ENCODE measurements at places on chromosomes 4 and X.

DNA sequence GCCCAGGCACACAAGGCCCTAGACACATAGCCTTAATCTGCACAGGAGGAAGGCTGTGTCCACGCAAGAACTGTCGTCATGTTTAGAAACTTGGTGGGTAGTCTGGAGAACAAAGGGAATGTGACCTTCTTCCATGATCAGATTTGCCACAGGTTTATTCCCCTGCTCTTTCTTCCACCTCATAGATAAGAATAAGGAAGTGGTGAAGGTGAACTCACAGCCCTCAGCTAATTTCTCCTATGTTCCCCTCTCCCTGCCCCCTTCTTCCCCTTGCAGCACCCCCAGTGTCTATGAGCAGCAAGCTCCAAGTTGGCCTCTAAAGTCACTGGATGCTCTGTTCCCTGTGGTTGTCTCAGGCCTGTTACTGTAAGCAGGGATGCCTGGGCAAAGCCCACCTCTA is 39.8 kb upstream of the LAS1L start:
- DNase-seq, result no peak

DNA sequence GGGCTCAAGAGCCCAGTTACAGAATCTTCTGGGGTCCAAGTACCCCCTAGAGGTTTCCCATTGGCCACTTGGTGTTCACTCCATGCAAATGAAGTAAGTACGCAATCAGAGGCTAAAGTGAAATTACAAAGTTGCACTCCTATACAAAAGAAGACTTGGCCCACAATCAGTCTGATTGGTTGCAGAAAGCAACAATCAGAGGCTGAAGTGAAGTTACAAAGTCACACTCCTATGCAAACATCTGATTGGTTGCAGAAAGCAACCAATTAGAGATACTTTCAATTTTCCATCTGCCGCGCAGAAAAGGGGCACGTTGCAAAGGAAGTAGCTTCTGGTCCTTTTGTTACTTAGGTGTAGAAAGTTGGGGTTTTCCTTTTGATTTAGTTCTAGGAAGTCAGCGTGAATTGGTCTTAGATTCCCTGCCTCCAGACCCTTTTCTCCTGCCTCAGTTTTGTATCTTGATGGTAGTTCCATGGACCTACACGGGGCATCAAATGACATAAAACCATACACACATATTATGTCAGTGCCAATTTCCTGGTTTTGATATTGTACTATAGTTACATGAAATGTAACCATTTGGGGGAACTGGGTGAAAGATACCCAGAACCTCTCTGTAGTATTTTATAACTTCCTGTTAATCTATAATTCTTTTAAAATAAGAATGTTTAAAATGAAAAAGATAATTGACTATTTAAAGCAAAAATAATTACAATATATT is 12.4 kb upstream of the PIN4 start:
- DNase-seq, result peak; percentile 10

DNA sequence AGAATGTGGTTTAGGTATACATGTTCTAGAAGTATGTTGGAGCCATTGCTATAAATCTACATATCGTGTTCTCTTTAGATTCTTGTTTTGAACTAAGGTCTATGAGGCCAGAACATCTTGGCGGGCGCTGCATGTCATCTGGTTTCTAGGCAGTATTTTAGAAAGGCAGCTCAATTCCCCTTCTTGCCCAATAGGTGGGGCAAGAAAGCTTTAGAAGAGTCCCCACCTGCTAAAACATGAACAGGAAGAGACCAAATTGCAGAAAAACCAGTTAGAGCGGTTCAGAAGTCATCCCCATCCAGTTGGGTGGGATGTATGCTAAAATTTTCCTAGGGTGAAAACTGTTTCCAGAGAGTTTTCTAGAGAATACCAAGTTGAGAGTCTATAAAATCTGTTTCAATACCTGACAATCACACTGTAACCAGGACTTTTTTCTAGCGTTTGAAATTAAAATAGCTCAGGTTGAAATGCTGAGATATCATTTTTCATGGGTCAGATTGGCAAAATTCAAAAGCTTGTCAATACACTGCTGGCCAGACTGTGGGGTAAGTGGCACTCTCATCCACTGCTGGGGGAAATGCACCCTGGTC is 17.5 kb upstream of the SH3KBP1 start:
- no peak for DNase-seq

DNA sequence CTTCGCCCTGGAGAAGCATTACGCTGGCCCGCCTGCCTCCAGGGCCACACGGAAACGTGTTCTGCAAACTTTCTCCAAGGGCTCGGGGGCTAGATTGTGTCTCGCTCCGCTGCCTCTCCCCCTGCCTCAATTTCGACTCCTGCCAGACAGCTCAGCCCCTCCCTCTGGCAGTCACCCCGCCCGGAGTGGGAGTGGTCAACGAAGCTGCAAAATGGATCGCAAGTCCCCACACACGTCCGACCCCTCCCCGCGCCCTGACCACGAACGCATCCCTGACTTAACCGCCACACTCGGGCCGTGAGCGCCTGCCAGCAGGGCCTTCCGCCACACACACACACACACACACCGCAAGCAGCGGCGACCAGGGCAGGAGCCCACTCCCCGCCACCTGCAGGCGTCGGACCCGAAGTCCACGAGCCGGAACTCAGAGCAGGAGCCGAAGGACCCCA is 47.0 kb upstream of the NKAP start:
- DNase-seq, result no peak

DNA sequence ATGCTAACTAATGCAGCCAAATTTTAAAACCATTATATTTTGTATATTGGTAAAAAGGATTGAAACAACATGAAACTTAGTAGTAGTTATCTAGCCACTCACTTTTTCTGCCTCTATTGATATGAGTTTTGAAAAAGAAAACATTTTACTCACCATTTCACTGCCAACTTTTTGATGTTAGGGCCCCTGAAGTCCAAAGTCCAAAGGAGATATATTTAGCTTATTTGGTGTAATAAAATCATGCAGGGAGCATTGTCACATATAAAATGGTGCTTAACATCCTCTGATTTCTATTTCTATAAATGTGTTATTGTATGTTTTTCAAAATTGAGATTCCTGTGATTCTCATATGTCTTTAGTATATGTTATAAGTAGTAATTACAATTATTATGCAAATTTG is 24.5 kb upstream of the CXCL3 start:
- no peak for DNase-seq

DNA sequence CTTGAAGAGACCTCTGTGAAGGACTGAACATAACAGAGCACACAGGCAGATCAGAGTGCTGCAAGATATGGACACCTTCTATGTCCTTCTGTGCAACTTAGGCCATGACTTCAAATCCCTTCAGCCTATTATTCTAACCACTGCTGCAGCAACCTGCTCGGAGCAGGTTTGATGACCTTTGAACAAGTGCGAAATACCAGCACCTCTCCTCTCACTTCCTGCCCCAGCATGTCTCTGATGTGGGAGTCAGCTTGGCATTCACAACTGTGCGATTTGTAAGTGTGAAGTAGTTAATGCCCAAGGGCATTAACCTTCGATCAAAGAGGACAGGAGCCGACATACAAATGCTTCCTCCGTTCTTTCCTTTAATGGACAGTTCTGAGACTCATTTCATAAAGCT is 1.6 kb upstream of the EXOC1 start:
- DNase-seq, result peak; percentile 21

GRCh38 chrX:149040873-149041535 is 464.1 kb downstream of the IDS start:
- no peak for DNase-seq

- DNase-seq, result no peak
Measured at GRCh38 chr4:150224896-150225591, 146.8 kb downstream of the DCLK2 start.

DNA sequence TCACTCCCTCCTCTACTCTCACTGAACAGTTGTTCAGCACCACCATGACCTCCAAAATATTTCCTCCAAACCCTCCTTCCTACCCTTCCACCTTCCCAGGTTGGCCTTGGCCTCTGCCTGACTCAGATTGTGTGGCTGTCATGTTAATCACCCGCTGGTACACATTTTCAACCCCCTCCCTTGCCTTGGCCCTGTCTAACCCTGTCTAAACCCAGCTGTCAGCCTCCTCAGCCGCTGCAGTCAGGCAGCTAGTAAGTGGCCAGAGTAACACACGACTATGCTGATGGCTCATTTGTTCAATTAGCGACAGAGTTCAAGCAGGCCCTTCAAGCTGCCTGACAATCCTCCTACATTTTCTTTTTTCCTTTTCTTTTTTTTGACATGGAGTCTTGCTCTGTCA is 18.0 kb downstream of the ING2 start:
- no peak for DNase-seq

DNA sequence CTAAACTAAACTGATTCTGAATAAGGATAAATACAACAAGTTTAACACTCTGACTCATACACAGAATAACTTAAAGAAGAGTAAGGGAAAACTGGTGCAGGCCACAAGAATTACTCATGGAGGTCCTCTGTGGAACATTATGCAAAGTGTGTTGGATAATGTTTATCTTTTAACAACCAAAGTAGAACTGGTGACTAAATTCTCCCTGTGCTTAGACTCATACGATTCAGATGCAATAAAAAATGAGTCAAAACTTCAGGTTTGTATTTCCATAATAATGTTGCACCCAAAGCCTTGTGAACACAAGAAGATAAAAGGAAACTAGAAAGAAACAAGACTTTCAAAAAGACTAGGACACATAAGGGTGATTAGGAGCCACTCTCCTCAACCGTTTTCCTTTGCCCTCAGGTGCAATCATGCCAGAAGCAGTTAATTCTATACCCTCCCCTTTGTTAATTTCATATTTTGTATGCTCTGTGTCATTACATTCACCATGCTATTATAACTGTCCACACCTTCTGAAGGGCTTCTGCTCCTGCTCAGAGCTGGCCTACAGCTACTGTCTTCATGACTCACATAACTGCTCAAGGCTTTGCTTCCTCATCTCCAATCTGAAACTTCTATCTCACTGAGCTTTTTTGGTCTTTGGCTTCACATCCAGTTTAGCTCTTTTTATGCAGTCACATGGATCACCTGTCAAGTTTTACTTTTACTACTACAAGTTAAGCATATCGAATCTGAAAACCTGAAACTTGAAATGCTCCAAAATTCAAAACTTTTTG is 60.2 kb downstream of the KCNIP4 start:
- DNase-seq, result no peak

DNA sequence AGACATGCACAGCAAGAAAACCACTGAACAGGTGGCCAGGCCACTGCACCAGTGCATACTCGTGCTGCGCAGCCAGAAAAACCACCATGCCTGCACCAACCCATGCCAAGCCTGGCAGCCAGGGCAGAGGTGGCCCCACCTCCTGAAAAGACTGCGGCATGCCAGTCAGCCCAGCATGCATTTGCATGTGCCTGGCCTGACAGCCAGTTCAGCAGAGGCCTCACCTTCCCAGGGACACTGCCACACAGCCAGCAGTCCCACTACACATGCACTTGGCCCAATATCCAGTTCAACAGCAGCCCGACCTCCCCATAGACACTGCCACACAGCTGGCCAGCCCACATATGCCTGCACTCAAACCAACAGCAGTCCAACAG is 43.5 kb upstream of the DDX60 start:
- no peak for DNase-seq

GRCh38 chrX:102580891-102581290 is 18.4 kb upstream of the ARMCX5 start:
- no peak for DNase-seq

- DNase-seq, result no peak
Measured at GRCh38 chr4:88062311-88062710, 54.9 kb downstream of the PKD2 start.

DNA sequence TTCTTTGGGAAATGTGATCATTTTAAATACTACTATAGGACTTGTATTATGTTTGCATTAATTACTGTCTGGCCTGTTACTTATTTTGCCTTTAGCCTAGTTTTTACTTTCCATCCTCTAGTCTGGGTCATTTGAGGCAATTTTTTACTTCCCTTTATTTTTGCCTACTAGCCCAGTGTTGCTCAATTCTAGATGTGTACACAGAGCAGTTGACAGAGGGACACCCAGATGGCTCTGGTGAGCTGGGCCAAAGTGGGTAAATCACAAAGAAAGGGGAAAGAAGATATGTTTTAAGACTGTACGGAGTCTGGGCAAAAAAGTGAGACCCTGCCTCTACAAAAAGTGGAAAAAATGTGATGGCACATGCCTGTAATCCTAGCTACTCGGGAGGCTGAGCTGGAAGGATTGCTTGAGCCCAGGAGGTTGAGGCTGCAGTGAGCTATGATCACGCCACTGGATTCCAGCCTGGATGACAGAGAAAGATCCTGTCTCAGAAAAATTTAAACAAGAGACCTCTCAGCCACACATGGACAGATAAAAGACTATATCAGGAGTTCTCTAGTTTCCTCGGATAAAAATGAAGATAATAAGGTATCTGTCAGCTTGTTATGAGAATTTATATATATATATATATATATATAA is 35.7 kb downstream of the APOO start:
- no peak for DNase-seq

GRCh38 chr4:172232966-172233365 is 419.8 kb downstream of the GALNTL6 start:
- no peak for DNase-seq

DNA sequence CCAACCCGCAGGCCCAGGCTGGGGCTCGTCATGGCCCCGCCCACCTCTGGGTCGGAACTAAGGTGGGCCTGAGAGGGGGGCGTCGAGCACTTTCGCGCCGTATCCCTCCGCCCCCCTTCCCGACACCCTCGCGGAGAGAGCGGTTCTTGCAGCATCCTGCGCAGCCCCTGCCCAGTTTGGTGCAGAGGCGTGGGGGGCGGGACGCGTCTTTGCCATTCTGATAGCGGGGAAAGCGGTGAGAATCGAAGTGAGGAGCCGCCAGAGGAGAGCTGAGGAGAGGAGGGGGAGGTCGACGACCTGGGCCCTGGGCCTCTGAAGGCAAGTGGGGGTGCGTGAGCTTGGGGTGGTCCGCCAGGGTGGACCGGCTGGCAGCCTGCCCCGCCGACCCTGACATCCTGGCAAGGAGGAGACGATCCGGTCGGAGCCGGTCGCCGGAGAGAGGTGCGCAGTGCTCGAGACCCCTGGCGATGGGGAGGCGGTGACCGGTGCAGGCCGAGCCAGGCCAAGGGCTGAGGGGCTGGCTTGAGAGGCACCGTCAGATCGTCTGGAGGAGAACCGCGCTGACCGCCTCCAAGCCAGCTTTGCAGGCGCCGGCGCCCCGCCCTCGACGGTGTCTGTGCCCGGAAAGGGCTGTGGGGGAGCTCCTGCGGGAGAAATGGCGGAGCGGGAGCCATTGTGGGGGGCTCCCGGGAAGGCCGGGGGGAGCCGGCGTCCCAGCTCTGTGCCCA is 25.5 kb downstream of the GPRASP3 start:
- peak; percentile 12 for DNase-seq

- no peak for DNase-seq
Measured at GRCh38 chr4:141768954-141769353, 132.6 kb downstream of the IL15 start.

- no peak for DNase-seq
Measured at GRCh38 chrX:39582091-39582490, 515.7 kb downstream of the BCOR start.

GRCh38 chr4:10192331-10192730 is 75.7 kb upstream of the WDR1 start:
- DNase-seq, result no peak

DNA sequence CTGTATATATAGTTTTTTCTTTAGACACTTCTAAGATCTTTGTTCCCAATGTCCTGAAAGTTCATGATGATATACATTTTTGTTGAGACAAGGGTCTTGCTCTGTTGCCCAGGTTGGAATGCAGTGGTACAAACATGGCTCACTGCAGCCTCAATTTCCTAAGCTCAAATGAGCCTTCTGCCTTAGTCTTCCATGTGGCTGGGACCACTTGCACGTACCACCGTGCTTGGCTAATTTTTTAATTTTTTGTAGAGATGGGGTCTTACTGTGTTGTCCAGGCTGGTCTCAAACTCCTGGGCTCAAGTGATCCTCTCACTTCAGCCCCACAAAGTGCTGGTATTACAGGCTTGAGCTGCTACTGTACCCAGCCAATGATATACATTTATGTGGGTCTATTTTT is 132.9 kb upstream of the BCOR start:
- no peak for DNase-seq
